ENCODE measurements at places on chromosomes 13 and 19.

DNA sequence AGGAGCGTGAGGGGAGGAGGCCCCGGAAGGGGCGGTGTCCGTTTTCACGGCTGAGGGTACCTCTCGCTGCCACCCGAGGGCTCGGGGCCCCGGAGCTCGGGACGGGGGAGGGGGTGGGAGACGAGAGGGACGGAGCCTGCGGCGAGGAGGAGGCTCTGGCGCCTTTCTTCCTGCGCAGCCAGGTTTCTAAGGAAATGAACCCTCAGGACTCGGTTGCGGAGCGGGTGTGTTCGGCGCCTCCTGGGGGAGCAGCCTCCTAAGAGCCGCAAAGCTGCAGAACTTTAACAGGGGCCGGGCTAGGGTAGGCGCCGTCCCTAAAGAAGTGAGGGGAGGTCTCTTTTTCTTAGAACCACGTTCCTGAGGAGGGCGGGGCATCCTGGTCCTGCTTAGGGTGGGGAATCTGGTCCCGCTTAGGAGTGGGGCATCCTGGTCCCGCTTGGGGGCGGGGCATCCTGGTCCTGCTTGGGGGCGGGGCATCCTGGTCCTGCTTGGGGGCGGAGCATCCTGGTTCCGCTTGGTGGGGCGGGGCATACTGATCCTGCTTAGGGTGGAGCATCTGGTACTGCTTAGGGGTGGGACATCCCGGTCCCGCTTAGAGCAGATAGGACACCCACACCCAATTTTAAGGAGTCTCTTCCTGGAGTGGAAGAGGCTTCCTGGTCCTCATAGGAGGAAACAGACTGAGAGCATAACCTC, 6.2 kb downstream of the SYT5 start:
- DNase-seq, result no peak

DNA sequence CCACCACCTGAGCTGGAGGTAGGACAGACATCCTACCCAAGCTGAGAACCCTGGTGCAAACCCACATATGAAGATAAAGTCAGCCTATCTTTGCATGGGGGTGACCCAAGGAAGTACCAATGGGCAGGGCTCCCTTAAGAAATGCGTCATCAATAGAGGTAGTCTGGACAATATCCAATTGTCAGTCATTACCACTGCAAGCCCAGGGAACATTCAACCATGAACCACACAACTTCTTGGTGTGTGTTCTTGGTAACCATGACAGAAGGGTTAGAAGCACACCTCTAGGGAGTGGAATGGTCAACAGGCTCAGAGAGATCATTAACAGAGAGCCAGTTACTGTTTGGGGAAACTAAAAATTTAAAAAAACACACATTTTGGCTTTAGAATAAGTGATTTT, 34.7 kb upstream of the DOCK9 start:
- no peak for DNase-seq

DNA sequence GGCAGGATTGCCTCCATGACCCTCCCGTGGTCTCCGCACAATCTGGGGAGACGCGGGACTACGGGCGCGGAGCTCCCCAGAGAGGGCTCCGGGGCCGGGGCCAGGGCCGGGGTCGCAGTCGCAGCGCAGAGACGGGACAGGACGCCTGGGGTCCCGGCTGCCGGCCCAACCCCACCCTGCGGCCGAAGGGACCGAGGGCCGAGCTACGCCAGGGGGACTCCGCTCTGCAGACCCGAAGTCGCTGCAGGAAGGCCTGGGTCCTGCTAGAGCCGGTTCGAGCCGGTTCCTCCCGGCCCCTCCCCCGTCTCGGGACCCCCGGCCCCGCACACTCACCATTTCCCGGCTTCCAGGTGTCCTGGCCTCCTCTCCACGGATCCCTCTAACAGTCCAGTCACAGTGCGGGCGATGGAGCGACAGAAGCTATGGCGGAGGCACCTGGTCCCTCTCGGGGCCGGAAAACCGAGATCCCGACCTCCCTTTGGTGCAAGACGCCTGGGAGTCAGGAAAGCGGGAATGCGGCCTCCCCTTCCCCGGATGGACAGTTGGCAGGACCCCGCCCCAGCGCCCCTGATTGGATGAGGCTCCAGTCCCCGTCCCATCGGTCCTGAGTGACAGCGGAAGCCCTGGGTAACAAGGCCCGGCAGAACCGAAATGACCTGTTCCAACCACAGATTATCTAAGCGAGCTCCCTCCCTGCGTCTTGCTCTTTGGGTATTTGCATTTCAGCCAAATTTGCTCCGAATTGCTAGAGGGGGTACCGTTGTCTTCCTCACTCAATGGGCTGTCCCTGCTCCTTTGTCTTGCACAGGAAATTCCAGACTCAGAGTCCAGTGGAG, at the start of gene ZNF625:
ZNF625 (minus strand) TSS at position 512 of the 836 bp plus-strand sequence; CDS start at position 336, 176 bp downstream.
- DNase-seq, result peak; percentile 95

DNA sequence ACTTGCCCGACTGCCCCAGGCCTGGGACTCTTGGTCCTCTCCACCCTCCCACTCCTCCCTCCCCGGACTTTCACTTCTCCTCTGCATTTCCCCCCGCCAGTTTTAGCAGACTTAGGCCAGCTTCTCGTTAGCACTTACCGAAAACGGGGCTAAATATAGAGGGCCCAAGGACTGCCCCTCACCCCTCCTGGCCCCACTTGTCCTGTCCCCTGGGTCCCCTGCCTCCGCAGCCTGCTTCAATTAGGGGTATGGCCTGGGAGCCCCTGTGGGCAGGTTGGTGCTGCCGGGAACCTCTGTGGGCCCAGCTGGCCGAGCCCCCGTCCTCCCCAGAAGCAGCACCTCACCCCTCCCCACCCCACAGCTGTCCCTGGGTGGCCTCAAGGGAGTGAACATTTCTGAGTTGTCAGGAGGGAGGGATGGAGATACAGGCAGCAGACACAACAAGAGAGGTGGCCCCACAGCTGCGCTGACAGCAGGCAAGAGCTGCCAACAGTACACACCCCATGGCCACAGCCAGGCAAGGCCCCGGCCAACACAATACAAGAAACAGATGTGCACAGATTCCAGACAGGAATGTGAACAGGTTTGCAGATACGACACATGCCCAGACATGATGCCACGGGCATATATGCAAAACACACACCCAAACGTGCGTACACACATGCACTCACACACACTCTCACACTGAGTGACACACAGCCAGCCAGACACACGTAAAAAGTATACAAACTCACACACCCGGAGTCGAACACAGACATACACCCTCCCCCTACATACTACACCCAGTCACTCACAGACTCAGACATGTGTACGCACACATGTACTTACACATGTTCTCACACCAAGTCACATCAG, 2.6 kb downstream of the POU2F2 start:
- no peak for DNase-seq

GRCh38 chr13:99892196-99892613, 79.4 kb downstream of the ZIC5 start:
- no peak for DNase-seq

- DNase-seq, result peak; percentile 15
These were observed 2.3 kb upstream of the LCP1 start for GRCh38 chr13:46184277-46184699.

- DNase-seq, result peak; percentile 97
These were observed 6.5 kb downstream of the SYCE2 start for GRCh38 chr19:12912571-12912970.

GRCh38 chr19:10566658-10567410, 1.0 kb upstream of the KRI1 start:
- no peak for DNase-seq

GRCh38 chr19:35030257-35031071, at the start of gene SCN1B:
Gene SCN1B (plus strand): TSS chr19:35030470. CDS start chr19:35030821, 351 bp downstream.
- DNase-seq, result no peak

GRCh38 chr13:99227909-99228688, 27.4 kb downstream of the UBAC2 start:
- DNase-seq, result no peak

GRCh38 chr13:40792284-40793051, 3.1 kb downstream of the SLC25A15 start:
- DNase-seq, result no peak

DNA sequence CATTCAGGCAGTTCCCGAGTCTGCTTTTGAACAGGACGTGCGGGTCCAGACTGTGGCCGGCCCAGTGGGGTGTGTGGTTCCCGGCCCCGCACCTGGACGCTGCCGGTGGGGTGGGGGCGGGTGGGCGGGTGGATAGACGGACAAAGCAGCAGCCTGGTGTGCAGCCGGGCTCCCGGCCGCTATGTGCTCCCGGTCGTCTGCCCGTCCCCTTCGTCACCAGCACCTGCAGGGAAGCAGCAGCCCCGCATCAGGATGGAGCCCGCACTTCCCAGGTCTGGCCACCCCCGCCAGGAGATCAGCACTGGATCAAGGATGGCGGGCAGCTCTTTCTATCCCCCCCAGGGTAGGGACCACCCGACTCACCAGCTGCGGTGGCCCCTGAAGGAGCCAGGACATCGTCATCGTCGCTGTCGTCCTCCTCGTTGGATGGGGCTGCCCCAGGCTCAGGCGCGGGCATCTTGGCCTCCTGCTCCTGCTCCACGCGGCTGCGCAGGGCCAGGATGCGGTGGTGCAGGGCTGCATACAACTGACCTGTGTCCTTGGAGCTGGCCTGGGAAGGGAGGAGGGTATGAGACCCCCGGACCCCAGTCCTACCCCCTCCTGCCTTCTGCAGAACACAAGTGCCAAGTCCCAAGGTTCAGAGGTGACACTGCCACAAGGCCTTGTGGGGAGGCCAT, 3.5 kb downstream of the CAPS start:
- no peak for DNase-seq

- no peak for DNase-seq
These were observed 1.7 kb upstream of the LYL1 start for GRCh38 chr19:13104360-13104847.

DNA sequence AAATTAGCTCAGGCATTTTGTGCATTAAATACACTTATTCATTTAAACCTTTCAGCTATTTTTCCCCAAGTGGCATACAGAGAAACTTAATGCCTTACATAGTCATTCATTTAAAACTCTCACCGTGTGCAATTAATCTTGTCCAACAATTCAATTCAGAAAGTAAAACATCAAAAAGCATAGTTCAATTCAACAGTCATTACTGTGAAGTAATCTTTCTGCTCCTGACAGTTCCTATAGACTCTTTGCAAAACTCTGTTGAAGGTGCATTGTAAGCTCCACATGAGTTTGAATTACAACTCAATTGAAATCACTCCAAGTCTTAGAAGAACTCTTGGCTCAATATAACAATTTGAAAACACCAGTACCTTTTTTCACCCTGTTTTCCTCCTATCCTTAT, 228.3 kb downstream of the DACH1 start:
- no peak for DNase-seq

- no peak for DNase-seq
These were observed 17.7 kb downstream of the TSHZ3 start for GRCh38 chr19:31331536-31331935.

DNA sequence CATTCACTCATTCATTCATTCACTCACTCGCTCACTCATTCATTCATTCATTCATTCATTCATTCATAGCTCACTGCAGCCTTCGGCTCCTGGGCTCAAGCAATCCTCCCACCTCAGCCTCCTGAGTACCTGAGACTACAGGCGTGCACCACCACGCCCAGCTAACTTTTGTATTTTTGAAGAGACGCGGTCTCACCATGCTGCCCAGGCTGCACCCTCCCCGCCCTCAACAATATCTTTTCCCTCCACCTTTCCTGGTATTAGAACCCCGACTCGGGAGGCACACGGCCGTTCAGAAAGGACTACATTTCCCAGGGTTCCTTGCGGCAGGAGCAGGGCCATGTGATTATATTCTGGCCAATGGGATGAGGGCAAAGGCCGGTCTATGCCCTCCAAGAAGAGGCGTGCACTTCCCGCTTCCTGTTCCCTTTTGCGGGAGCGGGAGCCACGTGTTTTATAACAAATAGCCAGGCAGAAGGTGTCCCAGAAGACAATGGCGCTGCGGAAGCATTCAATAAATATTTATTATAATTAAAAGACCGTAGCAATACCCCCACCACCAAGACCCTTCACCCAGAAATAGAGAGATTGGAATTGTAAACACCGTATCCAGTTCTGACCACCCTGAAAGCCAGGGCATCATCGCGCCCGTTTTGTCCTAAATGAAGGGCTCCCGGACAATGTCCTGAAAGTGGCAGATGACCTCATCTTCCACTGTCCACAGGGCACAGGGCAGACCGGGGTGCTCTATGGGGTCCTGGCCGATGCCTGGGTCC, 15.9 kb downstream of the TICAM1 start:
- DNase-seq, result peak; percentile 93

DNA sequence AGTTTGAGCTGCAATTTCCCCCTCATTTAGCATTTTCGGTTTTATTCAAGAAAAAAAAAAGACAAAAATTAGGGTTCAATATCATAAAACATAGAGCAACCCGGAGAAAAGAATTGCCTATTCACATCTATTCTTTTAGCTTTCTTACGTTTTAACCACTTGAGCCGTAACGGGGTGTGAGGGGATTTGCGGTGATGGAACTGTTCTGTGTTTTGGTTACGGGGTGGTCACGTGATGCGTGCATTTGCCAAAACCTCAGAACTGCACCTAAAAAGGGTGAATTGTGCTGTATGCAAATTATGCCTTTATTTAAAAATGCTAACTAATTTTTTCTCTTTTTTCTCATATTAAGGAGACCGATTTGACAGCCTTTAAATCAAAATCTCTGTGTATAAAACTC, 22.1 kb downstream of the CLEC11A start:
- DNase-seq, result no peak

DNA sequence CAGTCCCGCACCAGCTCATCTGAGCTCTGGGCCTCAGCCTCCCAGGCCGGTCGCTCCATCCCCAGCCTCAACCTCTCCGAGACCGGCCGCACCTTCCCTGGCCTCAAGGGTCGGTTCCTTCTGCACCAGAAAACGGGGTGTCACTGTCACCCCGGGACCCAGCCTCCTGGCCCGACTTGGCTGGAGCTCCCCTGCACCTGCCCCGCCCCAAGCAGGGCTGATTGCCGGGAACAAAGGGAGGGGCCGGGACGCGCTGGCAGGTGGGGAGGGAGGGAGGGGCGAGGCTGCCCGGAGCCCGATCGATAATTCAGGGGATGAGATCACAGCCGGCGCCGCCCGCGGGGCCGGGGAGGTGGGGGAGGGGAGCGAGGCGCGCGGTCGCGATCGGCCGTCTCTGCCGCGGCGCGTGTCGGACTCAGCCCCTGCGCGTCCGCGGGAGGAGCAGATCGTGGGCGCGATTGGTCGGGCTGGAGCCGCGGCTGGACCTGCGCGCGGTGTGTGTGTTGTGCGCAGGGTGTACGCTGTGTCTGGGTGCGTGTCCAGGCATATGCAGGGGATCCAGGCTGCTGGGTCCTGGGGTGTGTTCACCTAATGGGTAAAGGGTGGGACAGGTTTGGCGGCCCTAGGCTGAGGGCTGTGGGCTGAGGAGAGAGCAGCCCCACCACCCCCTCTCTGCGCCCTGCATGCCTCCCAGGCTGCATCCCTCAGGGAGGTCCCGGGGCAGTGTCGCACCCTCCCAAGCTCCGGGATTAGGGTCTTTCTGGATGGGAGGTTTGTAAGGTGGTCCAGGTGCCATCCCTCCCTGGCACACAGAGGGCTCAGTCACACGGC, 1.1 kb upstream of the SHC2 start:
- peak; percentile 72 for DNase-seq

DNA sequence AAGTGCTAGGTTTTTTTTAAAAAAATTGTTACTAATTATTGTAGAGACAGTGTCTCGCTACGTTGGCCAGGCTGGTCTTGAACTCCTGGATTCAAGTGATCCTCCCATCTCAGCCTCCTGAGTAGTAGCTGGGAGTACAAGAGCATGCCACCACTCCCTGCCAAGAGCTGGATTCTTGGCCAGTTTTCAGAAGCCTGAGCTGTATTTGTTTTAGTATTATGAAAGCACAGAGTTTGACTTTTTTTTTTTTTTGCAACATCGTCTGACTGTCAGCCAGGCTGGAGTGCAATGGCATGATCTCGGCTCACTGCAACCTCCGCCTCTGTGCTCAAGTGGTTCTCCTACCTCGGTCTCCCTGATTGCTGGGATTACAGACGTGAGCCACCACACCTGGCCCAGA, 7.0 kb downstream of the ARMC6 start:
- no peak for DNase-seq

- DNase-seq, result no peak
These were observed 328.1 kb downstream of the MYO16 start for GRCh38 chr13:108957369-108958012.

All from NCI-H1092 treated with DMSO at 0.1 percent for 48 hours (cell line).